ENCODE measurements at places on chromosomes 2 and 18.

- DNase-seq, result no peak
Measured at GRCh38 chr18:68417826-68418225, 297.1 kb downstream of the TMX3 start.

DNA sequence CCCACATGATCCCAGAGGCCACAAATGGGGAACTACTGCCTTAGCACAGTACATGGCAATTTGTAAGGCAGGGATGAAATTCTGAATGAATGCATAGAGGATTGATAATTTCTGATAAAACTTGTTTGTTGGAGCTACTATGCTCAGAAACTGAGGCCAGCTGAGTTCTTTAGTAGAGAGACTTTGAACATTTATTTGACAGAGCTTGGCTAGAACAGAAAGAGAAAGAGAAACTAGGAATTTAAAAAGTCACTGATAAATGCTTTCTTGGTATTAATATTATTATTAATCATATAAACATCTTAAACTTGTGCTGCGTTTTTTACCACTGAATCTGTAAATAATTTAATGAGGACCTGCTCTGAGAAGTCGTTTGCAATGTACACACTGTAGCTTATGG lies 923.7 kb upstream of the CNTNAP5 start:
- no peak for DNase-seq

DNA sequence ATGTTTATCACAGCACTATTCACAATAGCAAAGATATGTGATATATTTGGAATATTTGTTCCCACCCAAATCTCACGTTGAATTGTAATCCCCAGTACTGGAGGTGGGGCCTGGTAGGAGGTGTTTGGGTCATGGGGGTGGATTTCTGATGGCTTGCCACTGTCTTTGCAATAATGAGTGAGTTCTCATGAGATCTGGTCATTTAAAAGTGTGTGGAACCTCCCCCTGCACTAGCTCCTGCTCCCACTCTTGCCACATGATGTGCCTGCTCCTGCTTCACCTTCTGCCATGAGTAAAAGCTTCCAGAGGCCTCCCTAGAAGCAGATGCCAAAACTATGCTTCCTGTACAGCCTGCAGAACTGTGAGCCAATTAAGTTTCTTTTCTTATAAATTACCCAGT lies 72.2 kb upstream of the DYNC1I2 start:
- DNase-seq, result no peak

GRCh38 chr2:81976998-81977397 lies 1672.4 kb upstream of the LRRTM1 start:
- no peak for DNase-seq

DNA sequence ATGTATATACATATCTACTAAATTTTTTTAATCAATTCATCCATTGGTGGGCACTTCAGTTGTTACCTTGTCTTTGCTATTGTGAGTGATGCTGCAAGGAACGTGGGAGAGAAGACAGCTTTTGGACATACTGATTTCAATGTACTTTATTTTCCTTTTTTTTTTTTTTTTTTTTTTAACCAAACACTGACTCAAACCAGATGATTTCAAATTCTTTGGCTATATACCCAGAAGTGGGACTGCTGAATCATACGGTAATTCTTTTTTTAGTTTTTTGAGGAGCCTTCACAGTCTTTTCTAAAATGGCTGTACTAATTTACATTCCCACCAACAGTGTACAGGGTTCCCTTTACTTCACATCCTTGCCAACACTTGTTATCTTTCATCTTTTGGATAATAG lies 204.7 kb downstream of the INSIG2 start:
- DNase-seq, result no peak

DNA sequence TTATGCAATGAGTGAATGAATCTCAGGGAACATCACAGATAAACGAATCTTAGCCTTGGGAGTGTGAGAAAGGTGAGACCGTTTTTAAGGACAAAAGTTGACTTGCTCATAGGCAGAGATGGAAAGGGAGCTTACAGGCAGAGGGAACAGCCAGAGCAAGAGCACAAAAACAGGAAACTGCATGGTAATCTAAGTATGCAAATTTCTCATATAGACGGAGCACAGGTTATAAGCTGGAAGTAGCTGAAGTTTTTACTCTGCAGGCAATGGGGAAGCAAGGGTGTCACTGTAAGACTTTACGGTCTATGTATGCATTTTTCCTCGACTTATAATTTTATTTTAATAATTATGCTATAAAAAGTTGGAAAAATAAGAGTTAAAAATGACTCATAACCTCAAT lies 44.8 kb upstream of the STRN start:
- DNase-seq, result no peak

- peak; percentile 29 for DNase-seq
Measured at GRCh38 chr2:38578832-38579231, 23.9 kb downstream of the HNRNPLL start.

DNA sequence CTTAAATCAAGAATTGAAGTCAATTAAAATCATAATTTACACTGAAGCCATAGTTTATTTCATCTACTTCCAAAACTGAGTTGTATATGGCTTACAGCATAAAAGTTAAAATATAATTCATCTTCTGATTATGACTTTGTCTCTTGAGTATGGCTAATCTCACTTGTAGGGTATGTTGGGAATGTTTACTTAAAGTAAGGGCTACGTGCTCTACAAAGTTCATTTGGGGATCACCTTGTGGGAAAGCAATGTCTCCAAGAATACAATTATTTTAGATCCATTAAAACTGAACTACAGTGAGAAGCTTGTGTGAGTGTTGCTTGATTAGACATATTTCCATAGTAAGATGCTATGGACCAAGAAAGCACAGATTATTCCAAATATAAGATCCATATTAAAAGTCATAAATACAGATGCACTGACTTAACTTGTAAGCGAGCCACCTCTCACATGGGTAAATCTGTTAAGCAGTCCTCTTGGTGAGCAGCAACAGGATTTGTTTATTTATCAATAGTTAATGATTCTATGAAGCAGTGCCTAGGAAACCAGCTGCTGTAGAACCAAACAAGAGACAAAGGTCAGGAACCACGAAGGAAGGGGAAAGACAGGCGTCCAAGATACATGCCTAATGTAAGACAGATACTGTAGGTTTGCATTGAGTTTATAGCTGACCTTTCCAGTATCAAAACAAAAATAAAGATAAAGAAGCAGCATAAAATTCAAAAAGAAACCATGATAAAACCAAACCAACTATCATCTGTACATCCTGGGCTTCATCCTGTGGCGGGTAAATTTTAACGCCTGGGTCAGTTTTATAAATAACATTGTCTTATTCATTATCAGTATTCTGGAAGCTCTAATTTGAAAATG lies 24.8 kb downstream of the DSG4 start:
- no peak for DNase-seq

DNA sequence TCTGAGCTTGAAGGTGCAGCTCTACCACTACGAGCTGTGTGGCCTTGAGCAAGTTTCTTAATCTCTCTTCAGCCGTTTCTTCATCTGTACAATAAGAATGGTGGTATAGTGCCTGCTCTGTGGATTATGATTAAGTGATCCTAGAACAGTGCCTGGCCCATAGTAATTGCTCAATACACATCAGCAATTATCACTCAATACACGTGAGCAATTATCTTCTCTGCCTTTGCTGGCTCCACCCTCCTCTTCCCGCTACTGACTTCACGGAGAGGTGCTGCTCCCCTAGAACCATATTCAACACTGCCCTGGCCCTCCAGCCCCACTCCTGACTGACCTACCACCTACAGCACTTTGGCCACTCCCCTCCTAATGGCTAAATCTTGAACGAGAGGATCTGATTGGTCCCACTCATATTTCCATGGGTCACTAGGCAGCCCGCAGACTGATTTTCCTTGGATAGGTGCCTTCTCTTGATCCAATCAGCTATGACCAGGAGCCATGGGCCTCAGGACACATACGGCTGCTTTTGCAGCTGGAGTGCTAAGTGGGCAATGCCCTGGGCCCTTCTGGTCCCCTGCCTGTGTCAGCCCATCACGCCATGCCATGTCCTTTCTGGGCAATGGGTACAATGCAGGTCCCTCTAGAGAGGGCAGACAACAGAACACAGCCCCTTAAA lies 77.5 kb downstream of the STPG4 start:
- DNase-seq, result no peak

DNA sequence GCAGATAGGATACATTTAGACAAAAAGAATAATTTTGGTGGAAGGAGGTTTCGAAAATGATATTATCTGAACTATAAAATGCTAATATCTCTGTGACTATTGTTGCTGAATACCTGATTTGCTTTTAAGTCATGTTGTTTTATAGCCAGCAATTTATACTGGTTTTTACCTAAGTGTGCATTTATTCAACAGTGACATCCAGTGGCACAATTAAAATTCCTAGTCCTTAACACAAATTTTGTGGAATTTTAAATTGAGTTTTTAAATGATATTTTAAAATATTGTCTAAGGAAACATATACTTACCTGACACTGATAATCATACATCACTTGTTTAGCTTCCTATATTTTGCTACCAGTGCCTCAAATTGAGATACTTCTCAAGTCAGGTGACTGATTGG lies 144.8 kb downstream of the ARHGAP28 start:
- DNase-seq, result no peak

GRCh38 chr2:54570925-54571694 lies 115.0 kb downstream of the SPTBN1 start:
- DNase-seq, result peak; percentile 99

GRCh38 chr2:6103949-6104348 lies 411.8 kb downstream of the SOX11 start:
- no peak for DNase-seq

DNA sequence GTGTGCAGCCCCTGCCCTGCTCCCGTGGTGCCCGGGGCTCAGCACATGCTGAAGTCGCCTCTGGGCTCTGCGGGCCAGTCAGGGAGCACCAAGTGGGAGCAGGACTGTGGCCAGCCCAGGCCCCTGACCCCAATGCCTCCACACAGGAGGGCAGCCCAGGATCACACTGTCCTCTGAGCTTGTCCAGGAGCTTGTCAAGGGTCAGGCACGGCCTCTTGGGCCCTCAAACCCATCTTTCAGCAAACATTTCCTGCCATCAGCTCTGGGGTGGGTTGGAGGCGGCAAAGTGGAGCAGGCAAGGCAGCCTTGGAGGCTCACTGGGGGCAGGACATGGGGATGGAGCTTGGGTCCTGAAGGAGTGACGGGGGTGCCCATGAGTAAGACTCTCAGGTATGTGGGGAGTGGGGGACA lies 10.3 kb downstream of the SNED1 start:
- no peak for DNase-seq

DNA sequence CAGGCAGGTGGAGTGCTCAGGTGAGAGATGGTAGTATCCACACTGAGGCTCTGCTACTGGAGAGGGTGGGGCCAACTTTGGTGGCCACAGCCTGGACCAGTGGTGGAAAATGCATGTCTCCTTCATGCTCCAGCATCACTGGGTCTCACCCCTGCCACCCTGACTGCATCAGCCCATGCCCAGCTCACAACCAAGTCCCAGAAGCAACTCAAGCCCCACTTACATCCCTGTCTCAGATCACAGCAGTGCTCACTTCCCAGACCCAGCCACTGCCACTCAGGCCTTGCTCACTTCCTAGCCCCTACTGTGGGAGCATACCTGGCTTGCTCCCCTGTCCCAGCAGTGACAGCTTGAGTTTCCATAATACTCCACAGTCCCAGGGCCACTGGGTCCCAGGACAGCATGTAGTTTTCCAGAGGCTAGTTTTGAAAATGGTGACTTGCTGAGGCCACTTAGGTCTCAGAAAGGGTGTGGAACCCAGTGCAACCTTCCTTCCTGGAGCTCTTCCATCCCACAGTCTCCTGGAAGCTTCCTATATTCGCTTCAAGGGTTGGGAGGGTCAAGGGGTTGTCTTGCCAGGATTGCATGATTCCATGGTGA lies 58.8 kb downstream of the GPC1 start:
- no peak for DNase-seq

DNA sequence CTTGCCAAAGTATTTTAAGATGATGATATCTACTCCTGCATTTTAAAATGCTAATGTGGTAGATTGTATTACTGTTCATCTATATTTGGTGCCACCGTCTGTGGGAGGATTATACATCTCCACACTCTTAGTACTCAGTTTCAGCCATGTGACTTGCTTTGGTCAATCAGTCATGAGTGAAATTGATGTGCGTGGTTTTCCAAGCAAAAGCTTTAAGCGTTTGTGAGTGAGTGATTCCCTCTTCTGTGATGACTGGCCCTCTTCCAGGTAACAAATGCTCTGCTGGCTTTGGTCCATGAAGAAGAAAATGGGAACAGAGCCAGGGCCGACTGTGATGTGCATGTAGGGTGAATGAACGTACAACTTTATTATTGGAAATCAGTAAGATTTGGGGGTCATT lies 330.4 kb downstream of the LPIN1 start:
- DNase-seq, result no peak

DNA sequence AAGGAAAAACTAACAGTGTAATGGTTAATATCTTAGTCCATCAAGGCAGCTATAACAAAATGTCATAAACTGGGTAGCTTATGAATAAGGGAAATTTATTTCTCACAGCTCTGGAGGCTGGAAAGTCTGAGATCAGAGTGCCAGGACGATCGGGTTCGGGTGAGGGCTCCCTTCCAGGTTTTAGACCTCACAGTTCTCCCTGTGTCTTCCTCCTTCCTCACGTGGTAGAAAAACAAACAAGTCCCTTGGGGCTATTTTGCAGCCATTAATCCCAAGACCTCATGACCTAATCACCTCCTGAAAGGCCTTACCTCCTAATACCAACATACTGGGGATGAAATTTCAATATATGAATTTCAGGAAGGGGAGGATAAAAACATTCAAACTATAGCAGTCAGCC lies 455.9 kb downstream of the CNTNAP5 start:
- no peak for DNase-seq

GRCh38 chr18:47728921-47729320 lies 201.5 kb downstream of the SMAD2 start:
- no peak for DNase-seq

DNA sequence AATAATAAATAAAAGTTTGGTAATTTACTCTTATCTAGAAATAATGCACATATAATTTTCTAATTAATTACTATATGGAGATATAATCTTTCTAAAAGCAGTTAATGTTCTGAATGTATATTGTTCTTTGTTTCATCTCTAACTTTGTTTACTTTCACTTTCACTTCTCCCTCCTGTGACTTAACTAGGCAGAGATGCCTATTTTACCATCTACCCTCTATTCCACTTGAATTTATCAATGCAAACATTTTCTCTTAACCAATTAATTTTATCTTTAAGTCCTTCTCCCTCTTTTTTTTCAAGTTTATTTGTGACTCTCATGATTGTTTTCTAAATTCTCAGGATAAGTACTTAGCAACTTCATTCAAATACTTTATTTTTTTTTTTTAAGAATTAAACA lies 55.1 kb upstream of the IL1RL1 start:
- no peak for DNase-seq

DNA sequence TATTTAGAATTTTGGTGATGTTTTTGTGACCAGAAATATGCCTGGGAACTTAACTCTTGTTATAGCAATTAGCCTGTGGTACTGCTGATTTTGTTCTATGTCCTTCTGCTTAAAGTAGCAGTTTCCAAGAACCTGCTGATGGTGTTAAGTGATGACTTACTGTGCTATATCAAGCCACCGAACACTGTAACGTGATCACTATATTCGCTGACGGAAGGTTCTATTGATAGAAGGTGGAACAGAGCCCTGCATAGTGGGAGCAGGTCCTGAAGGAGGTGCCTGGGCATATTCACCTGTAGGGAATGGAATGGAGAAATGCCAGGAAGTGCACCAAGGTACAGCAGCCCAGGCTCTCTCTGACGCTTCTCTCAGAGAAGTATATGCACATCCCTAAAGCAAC lies 76.8 kb downstream of the UXS1 start:
- DNase-seq, result no peak
